ENCODE measurements at places on chromosomes 5 and 9.

DNA sequence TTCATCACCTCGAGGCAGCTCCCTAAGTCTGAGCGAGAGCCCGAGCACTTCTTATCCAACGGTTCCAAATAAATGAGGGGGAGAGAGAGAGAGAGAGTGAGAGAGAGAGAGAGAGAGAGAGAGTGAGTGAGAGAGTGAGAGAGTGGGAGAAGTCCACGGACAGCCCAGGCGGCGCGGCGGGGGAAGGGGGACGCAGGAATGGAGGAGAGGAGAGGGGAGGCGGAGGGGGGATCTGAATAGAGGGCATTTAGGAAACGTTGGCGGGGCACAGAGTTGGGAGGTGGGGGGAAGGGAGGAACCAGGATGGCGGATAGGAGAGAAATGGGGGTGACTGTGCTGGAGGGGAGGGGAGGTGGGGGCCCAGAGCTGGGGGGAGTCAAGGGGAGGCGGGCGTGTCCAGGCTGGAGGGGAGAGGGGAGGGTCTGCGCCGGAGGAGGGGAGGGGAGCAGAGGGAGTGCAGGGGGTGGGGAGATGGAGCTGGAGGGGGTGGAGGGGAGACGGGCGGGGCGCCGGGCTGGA lies 398 bp upstream of the BASP1 start:
- no peak for DNase-seq

- peak; percentile 29 for DNase-seq
These were observed 76.4 kb upstream of the RARS1 start for GRCh38 chr5:168409591-168410458.

DNA sequence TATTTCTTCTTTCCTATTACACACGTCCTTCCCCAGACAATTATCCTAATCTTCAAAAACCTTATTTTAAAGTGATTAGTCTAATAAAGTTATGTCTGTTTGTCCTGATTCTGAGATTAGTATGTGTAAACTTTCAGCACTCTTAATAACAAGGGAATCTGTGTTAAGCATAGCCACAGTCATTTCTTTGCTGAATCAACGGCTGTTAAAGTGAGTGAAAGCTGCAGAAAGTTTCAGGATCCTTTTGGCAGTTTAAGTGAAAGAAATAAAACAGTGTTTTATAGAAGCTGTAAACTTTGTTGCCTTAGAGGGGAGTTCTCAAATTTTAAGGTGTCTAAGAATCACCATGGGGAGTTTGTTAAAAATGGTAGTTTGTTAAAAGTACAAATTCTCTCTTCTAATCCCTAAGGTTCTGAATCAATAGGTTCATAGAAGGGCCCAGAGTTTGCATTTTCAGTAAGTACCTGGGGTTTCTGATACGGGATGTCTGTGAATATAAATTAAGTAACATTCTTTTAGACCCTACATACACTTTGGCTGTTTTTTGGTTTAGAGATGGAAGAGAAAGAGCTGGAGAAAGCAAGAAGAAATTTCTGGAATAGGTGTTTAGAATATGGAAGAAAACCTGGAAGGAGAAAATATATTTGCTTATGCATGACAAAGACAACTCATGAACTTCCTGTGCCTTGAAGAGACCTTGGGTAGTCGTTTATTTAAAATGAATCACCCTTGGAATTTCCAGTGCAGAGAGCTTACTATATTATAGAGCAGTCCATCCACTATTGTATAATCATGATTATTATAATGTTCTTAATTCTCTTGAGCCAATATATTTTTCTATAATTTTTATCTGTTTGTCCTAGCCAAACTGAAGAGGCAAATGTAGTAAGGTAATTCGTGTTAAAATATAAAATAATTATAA lies 45.7 kb downstream of the SCAMP1 start:
- peak; percentile 50 for DNase-seq

DNA sequence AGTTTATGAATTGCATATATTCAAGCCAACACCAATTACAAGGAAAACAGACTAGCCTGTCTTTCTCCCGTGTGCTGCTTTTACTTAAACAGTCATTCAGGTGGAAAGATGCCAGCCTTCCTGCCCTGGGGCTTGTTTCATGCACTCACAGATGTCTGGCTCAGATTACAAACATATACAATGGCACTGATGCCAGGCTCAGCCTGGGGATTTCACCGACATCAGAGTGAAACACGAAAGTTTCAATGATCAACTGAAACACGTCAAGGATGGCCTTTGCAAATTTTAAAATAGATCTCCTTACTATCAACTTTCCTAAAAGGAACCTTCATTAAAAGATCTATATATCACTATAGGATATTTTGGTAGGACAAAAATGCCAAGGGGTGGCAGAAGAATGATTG lies 1576.5 kb downstream of the EFNA5 start:
- DNase-seq, result no peak

GRCh38 chr9:132996526-132996925 lies 18.0 kb downstream of the GFI1B start:
- no peak for DNase-seq

DNA sequence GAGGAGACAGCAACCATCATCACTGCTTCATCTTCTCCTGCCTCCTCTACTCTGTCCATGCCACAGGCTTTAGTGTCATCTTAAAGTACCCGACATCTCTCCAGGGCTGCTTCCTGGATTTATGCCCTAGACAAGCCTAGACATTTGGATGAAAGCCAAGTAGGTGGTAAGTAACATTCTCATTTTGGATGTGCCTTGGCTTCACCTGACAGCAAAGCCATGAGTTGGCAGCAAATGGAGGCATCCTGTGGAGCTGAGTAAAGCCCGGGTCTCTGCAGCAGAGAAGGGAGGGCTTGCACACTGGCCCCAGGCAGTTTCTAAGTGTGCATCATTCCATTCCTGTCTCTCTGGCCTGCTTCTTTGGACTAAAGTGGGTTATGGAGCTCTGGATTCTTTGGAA lies 299.1 kb downstream of the DMAC1 start:
- DNase-seq, result no peak

- DNase-seq, result no peak
These were observed 51.1 kb downstream of the CDK5RAP2 start for GRCh38 chr9:120528829-120529228.

Data from HFFc6 (cell line).